ENCODE measurements at places on chromosomes 3 and 15. TPM values are rescaled to one million over a fixed set of nuclear protein-coding genes. Genes with fewer than 3 reads are reported as not detected.

The TXNRD3 gene
- 6.1 TPM for total RNA-seq

The ARNT2 gene
- total RNA-seq, result 8.4 TPM

The GRK7 gene
- total RNA-seq, result not detected

The FAM81A gene
- total RNA-seq, result 0.50 TPM

The LRRC31 gene
- not detected for total RNA-seq

The SEMA6D gene
- 1.8 TPM for total RNA-seq

The FAM3D gene
- not detected for total RNA-seq

Measured in bronchus fibroblast of lung (primary cell).